SJSA1 (cell line): ENCODE measurements at places on chromosomes 2 and 18. TPM values are rescaled to one million over a fixed set of nuclear protein-coding genes. Genes with fewer than 3 reads are reported as not detected.

DNA sequence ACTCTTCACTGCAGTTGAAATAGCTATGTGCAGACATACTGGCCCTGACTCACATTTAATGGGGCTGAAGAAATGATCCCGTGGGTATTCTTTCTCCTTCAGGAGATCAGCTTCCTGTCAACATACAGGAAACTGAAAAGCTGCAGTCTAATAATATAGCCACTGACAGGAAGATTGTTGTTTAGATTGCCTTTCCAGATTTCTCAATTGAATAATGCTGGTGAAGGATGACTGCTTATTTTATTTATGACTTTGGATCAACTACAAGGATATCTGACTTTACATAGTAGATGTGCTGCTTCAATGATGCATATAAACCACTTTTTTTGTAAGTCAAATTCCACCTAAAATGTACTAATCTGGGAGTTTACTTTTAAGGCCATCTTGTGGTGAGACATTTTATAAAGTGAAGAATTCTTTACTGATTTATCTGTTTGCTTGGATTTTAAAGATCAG is 93.4 kb upstream of the MAP4K3 start:
- peak; percentile 47 for DNase-seq

GRCh38 chr2:138421971-138422335 is 79.6 kb upstream of the SPOPL start:
- DNase-seq, result no peak

DNA sequence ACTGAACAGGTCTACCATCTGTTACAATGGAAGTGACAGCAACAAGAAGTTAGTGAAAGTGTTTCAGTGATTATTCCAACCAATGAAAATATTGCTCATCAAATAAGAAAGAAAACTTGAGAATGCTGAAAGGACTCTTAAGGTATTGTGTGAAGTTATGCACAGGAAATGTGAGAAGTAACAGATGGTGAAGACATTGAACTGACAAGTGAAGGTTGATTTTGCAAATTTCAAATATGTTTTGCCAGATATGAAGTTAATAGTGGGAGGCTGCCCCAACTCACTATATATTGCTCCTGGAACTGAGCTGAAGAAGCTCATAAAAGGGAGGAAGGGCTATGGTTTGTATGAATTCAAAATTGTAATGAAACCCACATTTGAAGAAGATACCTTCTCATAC is 97.5 kb downstream of the PHLPP1 start:
- DNase-seq, result no peak

Gene EFHD1
- 0.66 and 1.4 TPM in 2 replicates for total RNA-seq

GRCh38 chr2:237724811-237725478 is 73.6 kb upstream of the RBM44 start:
- no peak for DNase-seq

- DNase-seq, result no peak
These were observed at the start of gene TRPM8 for GRCh38 chr2:233917116-233917515. TSS of gene TRPM8 (plus strand) at chr2:233917373. CDS start at chr2:233926538, 9,165 bp downstream.

DNA sequence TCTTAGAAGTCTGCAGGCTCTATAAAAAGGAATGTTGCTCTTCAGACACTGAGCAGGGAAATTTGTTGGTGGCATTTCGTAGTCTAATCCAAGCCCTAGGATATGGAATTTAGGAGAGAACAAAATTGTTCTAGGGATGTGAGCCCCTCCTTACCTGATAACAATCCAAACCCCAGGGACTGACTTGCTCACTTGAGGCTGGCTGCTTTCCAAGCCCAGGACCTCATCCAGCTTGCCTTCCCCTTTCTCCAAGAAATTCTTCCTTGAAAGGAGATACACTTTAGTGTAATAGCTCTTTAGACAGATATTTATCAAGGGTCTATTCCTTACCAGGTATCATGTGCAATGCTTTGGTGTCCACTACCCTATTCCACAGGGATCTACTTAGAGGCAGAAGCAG is 279.8 kb downstream of the C1D start:
- no peak for DNase-seq

Gene GAL3ST2
- not detected in 2 replicates for total RNA-seq

Gene FAM110C
- not detected in 2 replicates for total RNA-seq

Gene GPR75
- total RNA-seq, result 1.5 and 2.3 TPM in 2 replicates

DNA sequence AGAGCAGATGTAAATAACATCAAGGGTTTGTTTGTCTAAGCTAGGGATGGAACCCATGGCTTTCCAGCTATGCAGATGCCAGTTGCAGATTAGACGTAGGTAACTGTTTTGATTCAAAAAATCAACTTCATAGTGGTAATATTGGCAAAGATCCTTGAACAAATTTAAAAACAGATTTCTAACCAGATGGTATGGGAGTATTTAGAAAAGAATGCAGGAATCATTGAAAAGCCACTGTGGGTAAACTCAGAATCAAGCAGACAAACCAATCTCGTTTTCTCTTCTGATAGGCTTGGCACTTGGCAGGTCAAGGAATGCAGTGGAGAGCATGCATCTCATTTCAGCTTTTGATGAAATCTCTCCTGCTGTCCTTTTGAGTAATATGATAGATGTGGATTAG is 377.5 kb downstream of the CLIP4 start:
- DNase-seq, result no peak

Gene STEAP3
- 19.3 and 33.2 TPM in 2 replicates for total RNA-seq

- DNase-seq, result no peak
These were observed 69.6 kb downstream of the EML4 start for GRCh38 chr2:42238644-42239288.

DNA sequence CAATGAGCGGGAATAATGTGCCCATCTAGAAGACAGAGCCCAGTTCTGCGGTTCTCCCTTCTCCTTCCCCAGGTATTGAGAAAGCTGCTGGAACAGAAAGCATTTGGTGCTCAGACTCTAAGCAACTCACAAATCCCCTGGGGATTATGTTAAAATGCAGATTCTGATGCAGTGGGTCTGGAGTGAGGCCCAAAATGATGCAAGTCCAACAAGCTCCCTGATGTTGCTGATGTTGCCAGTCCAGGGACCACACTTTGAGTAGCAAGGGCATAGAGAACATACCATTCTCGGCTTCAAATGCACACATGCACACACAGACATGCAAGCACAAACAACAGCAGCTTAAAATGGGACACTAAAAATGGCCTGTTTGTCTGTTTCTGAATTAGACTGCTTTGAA is 274.8 kb upstream of the NCKAP5 start:
- peak; percentile 16 for DNase-seq

DNA sequence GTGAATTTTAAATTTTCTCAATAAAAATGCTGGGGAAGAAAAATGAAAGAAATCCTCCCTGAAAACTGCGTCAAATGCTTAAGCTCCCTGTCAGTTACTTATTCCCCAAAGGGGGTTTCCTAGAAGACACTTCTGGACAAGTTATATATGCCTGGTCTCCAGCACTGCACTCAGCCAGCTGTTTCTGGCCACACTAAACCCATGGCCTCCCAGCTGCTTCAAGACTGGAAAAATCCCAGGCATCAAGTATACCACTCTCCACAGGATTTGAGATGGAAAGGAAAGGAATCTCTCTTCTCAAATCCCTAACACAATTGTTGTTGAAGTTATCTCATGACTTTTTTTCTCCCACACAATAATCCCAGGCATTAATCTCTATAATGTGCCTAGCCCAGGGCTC is 245.7 kb downstream of the NBAS start:
- DNase-seq, result no peak

GRCh38 chr18:23648456-23648855 is 14.3 kb downstream of the ANKRD29 start:
- DNase-seq, result no peak

GRCh38 chr2:145484448-145485097 is 964.7 kb upstream of the ZEB2 start:
- no peak for DNase-seq

- no peak for DNase-seq
These were observed 416.1 kb downstream of the RNF144A start for GRCh38 chr2:7333189-7333765.

DNA sequence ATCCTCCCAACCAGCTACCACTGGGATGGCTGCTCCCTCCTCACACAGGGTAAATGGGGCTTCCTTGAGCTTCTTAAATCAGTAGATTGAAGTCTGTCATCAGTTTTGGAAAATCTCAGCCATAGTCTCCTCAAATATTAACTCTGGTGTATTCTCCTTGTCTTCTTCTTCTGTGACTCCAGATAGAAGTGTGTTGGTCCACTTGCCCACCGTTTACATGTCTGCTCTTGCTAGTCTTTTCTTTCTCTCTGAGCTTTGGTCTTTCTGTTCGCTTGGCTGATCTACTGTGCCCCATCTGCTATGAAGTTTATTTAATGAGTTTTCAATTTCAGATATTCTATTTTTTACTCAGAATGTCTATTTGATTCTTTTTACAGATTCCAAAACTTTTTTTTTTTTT is 281.7 kb upstream of the HDAC4 start:
- no peak for DNase-seq

Gene PRSS56
- total RNA-seq, result not detected in 2 replicates

GRCh38 chr18:56124186-56124585 is 514.2 kb downstream of the TXNL1 start:
- no peak for DNase-seq

DNA sequence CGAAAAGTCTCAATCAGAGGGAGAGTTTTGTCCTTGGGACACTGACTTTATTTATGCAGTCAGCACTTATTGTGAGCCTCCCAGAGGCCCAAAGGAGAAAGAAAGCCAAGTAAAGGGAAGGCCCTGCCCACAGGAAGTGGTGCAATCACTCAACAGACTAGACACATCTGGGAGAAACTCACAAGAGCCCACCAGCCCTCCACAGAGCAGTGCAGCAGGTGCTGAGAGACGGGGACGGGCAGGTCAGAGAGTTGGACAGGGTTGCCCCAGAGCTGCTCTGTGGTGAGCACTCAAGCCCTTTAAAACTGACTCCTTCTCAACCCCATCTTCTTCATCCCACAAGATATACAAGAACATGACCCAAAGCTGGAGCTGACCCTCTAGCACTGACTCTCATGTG is 96.0 kb downstream of the TFCP2L1 start:
- no peak for DNase-seq

DNA sequence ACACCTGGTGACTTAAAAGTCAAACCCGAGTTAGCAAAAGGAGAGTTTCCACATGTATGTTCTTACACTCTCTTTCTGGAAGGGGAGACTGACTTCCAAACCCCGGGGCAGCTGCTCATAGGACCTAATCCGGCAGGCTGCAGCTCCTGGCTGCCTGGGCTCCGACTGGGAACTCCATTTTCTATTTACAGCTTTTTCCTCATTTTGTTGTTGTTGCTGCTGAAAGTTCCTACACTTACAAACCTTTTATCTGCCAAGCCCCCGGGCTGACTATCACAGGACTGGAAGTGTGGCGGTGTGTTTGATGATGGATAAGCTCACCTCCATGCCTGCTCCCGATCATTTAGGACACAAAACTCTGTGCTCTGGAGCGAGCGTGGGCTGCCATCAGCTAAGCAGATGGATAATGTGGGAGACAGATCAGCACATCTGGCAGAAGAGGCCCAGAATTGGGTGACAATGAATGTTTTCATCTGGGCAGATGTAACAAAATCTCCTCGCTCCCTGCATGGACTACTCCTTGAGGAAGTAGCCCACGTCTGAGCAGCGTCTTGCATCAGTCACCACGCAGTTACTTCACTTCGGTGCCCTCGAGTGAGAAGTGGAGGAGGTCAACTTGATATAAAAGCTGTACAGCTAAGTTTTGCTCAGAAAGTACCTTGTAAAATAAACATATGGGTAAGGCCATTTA is 114.4 kb upstream of the COPS8 start:
- DNase-seq, result no peak

DNA sequence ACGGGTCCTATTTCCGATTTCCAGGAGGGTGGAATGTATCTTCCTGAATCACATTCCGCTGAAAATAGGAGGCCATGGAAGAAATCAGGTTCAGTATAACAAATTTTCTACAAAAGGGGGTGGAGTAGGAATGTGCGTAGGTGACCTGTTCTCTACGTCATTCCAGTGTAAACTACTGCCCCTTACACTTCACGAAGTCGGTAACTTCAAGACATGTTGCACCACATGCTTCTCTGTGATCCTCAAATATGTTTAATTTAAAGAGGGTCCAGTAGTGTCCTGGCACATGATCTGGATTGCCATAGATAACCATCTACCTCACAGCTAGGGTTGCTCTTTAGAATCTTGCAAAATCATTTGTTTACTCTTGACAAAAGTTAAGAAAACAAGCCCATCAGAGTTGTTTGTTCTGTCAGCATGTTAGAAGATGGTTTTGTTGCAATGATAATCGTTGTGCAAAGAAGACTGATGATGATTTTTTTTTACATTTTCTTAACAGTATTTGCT is 7.5 kb upstream of the CPS1 start:
- DNase-seq, result no peak

DNA sequence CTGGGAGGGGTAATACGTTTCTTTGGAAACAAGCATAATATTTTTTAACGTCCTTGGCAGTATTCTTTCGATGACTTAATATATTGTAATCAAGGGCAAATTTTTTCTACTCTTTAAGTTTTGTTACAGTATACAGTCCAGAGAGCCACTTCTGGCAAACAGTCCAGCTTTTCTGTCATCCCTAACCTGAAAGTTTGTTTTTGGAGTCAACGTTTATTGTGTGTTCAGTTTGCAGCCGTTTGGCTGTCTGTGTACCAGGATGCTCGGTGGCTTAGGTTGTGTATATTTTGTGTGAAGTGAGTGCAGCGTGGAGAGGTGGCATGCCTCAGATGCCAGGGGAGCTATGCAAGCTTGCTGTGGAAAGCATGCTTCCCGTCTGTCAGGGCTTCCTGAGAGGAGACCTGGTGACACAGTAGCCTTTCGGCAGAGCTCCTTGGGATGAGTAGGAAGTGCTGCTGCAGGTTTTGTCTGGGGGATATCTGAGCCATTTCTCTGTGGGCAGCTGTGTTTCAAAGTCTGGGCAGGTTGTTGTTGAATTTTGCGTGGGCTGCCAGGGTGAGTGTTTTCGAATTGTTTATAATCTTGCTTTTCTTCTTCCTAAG is 14.7 kb downstream of the MAP3K20 start:
- peak; percentile 63 for DNase-seq

DNA sequence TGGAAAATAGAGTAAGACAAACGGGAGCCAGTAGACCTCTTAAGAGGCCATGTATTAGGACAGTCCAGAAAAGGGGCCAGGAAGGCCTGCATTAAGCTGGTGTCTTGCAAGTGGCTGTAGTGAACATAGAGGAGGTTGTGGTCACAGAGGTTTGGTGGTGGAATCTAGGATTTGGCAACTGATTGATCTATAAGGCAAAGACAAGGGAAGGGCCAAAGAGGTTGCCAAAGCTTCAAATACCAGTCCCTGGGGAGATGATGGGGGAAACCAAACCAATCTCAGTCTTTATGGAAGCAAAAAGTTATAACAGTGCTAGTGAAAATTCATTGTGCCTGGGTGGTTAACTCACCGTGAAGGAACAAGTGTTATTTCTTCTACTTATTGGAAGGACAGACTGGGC is 28.7 kb upstream of the RTN4 start:
- DNase-seq, result no peak

DNA sequence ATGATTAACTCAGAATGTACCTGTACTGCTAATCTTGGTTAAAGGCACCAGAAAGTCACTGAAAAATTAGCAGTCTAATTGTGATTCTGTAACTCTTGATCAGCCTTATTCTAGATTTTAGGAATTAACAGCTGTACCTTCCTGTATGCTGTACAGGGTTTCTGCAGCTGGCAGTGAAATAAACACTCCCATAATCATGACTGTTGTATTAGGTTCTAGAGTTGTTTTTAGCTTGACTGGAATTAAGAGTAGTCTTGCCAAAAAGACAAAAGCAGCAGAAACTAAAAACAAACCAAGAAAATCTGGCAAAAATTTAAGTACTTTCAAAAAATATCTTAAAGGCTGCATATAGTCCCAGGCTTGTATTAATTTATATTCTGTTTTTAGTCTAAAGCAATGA is 103.5 kb downstream of the SOS1 start:
- DNase-seq, result no peak
